ENCODE measurements at places on chromosomes 2 and 18.

GRCh38 chr2:60148716-60149115, 404.7 kb downstream of the BCL11A start:
- DNase-seq = no peak

DNA sequence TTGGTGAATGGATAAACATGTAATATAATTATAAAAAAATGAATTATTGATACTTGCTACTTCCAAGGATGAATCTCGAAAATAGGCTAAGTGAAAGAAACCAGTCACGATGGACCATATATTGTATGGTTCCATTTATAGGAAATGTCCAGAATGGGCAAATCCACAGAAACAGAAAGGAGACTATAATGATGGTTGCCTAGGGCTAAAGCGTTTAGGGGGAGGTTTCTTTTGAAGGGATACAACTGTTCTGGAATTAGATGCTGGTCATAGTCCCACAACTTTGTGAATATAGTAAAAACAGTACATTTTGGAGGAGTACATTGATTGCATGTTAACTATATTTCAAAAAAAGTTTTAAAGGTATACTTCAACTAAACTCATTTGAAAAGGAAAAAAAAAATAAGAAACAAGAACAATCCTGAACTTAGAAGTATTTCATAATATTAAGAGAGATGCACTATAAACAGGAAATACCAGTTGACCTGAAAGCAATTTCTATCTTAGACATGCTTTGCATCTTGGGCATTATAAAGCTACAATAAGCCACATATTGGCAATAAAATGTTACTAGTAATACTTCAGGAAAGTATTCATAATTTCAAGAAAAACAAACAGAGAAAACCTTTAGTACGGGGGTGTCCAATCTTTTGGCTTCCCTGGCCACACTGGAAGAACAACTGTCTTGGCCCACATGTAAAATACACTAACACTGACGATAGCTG, 130.0 kb downstream of the C2orf74 start:
- DNase-seq = no peak

DNA sequence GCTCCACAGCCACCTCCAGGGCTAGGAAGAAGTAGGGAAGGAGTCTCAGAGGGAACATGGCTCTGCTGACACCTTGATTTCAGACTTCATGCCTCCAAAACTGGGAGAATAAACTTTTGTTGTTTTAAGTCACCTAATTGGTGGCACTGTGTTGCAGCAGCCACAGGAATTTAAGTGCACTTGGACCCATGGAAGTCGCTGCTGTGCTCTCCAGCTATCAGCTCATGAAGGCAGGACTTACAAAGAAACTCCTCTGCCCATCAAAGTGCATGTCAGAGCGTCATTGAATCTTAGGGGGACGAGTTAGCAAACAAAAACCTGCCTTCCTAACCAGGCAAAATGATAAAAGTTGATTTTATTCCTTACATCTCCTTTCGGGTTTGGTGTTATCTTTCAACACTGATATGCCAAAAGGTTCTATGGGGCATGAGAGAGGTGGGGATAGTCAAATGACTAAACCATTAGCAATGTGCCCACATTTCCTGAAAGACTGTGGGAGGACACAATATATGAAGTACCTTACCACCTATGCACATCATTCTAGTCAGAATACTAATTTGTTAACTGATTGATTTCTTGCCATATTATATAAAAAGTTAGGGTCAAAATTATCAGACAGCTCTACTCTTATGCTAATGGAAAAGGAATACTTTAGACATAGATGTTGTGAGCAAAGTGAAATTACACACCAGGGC, 235.8 kb upstream of the TNP1 start:
- DNase-seq = no peak

DNA sequence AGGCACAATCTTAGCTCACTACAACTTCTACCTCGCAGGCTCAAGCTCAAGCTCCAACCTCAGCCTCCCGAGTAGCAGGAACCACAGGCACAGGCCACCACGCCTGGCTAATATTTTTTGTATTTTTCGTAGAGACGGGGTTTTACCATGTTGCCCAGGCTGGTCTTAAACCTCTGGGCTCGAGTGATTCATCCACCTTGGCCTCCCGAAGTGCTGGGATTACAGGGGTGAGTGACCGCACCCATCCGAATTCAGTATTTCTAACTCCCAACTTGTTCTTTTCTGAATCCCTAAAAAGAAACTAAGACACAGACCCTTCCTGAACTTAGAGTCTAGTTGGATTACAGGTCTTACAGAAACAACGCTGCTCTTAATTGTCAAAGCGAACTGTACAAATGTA, 32.3 kb upstream of the ACSL3 start:
- no peak for DNase-seq

DNA sequence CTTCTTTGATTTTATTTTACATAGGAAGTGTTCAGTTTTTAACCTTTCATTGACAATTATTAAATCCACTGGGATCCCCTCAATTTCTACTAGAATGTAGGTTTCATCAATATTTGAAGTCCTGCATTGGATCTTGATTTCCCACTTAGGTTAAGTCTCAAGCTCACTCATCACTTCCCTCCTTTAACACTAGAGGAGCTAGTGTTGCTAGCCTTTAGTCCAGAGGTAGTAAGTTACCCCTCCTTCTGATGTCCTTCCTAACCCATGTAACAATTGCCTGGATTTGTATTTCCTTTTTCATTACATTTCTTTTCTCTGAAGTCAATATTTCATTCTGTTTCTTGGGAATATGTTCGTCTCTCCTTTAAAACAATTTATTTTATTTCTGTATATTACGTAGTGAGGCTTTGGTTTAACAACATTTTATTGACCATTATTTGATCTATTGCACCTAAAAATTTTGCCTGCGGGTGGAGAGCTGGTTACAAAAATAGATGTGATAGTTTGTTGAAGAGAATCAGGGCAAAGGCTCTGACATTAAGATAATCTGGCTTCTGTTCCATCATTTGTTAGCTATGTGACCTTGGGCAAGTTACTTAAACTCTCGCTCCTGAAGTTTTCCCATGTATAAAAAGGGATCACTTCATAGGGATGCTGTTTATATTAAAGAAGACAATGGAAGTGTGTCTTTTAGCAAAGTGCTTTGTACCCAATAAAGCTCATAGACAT, 833.0 kb downstream of the SLC4A3 start:
- DNase-seq = no peak

Data from T follicular helper cell (primary cell).